Activated T-cell treated with anti-CD3 and anti-CD28 coated beads for 24 hours (primary cell): ENCODE measurements at places on chromosomes 16 and 17.

DNA sequence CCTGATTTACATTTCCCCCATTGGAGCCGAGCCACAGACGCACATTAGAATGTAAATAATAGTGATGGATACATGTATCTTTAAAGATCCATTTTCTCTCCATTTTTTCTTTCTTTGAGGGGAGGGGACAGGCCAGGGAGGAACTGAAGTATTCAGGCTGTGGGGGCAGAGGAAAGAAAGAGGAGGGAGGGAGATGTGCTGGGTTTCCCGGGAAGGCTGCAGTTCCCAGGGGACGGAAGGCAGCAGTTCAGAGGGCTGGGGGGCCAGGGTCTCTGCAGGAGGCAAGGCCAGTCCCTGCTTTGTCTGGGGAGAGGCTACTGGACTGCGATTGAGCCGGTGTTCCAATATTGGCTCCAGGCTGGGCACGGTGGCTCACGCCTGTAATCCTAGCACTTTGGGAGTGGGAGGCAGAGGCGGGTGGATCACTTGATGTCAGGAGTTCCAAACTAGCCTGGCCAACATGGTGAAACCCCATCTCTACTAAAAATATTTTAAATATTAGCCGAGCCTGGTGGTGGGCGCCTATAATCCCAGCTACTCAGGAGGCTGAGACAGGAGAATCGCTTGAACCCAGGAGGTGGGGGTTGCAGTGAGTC lies 94.2 kb upstream of the LHX1 start:
- no peak for DNase-seq

DNA sequence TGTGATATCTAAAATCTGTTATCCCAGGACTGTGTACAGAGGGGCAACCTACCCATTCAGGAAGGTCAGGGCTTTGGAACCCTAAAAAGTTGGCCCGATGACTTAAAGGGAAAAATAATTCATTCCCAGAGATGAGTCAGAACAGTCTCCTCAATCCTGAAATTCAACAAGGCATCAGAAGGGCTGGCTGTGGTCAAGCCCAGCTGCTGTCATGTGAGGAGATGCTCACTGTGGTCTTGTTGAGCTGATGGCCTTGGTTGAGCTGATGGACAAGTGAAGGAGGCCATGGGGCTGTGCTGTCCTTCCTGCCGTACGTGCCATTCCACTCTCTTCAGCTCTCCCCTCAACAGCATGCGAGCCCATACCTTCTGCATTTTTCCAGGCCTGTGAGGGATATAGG lies 20.9 kb upstream of the DRG2 start:
- DNase-seq = no peak

GRCh38 chr17:77572065-77572601 lies 386.4 kb upstream of the TNRC6C start:
- DNase-seq = no peak

DNA sequence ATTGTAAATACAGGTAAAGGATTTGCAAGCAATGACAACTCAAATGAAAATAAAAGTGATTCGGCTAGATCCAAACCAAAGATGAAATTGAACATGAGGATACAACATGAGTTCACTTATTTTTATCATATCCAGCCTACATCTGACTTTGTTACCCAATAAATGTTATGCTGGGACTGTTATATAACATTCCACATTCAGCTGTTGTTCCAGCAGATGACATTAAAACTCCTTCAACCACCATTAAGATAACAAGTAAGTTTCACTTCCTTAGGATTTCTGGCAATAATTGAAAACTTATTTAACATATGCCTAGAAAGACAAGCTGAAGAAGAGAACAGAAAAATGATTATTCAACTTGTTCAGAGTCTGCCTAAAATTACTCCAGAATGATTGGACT lies 729.4 kb downstream of the CDH11 start:
- DNase-seq = no peak

- DNase-seq = no peak
Measured at GRCh38 chr17:46056800-46057304, 57.8 kb downstream of the STH start.

DNA sequence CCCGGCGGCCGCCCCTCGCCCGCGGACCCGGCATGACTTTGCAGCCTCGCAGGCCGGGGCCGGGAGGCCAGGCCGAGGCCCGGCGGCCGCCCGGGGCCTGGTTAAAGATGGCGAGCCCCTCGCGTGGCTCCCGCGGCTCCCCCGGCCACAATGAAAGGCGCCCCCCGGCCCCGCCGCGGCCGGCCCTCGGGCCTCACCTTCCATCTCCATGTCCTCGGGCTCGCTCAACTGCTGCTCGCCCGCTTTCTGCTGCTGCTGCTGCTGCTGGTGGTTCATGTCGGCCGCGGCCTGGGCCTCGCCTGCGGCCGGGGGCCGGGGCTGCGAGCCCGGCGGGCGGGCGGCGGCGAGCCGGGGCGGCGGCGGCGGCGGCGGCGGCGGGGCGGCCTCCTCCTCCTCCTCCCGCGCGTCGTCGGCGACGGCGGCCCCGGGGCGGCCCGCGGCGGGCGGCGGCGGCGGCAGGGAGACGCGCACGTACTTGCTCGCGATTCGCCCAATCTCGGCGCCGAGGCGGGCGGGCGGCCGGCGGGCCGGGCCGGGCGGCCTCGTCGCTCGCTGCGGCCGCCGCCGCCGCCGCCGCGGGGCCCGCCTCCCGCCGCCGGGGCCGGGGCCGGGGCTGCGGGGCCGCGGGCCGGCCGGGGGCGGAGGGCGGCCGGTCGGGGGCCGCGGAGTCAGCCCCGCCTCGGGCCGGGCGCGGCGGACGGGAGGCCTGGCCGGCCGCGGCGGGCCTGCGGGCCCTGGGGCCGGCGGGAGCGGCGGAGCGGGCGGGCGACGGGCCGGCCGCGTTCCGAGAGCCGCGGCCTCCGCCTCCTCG lies 491 bp downstream of the USP7 start:
- no peak for DNase-seq

DNA sequence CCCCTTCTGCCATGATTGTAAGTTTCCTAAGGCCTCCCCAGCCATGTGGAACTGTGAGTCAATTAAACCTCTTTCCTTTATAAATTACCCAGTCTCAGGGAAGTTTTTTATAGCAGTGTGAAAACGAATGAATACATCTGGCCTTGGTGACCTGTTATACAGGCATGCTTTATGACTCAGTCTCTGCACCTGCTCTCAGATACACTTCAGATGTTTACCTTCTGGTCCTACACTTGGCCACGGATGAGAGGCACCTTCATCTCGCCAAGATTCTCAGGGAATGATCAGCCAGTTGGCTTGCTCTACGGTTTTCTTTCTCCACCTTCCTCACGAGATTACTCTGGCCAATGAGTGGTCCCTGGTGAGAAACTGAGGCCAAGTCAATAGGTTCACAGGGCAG lies 304.7 kb downstream of the CA10 start:
- no peak for DNase-seq

DNA sequence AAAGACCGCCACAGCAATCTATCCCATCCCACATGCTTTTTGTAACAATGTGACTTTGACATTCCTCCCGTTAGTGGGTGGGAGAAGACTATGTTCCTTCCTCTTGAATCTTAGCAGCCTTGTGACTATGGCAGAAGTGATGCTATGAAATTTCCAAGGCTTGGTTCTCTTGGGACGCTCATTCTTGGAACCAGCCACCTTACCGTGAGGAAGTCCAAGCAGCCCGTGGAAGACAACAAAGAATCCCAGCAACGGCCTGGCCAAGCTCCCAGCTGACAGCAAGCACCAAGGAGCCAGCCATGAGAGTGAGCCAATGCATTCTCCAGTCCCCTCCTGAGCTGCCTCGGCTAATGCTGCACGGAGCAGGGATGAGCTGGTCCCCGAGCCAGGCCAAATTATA lies 62.3 kb downstream of the VPS53 start:
- DNase-seq = no peak

DNA sequence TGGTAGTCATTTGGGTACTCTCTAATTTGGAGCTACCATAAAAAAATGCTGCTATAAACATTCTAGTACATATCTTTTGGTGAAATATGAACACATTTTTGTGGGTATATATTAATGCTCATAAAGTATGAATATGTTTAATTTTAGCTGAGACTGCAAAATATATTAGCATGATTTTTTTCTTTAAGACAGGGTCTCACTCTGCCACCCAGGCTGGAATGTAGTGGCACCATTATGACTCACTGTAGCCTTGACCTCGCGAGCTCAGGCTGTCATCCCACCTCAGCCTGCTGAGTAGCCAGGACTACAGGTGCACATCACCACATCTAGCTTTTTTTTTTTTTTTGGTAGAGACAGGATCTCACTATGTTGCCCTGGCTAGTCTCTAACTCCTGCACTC lies 371.7 kb downstream of the SOX9 start:
- no peak for DNase-seq

DNA sequence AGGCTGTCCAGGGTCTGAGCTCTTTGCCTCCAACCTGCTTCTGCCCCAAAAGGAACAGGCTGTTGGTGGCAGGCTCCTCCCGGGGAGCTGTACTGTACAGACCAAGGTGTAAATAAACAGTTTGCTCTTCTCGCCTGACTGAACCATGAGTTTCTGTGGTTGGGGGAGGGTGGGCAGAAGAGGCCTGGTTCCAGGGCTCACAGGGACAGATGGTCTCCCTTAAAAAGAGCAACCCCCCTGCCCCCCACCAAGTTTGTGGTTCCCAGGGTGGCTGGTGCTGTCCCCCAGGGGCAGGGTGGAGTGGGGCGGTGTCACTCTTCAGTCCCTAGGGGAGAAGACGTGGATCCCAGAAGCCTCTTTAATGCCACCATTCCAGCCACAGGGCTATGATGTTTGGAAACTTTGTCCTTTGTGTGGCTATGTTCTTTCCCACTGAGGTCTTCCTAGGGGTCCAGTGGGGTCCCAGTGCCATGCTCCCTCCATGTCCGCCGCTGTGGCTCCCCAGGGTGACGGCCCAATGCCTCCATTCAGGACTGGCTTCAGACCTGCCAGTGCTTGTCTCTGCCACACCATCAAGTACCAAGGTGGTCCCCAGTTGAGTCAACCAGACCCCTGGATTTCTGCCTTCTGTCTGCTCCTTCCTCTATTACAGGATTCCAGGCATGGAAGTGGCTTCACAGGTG lies 146.7 kb downstream of the RAB11FIP4 start:
- no peak for DNase-seq

DNA sequence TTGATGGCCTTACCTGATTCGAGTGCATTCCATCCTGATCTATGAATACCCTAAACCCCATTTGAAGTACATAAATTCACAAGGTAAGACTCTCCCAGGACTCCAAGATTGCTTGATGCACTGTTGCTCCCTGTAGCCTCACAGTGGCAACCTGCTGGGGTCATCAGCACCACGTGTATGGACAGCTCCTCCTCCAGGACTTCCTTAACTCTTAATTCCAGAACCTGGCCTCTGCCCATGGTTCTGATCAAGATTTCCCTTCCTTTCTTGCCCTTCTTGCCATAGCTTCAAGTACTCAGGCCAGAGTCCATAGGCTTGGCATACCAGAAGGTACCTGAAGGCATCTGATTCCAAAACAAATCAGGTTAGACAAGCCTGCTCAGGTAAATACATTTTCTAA lies 34.0 kb upstream of the NLK start:
- DNase-seq = no peak

DNA sequence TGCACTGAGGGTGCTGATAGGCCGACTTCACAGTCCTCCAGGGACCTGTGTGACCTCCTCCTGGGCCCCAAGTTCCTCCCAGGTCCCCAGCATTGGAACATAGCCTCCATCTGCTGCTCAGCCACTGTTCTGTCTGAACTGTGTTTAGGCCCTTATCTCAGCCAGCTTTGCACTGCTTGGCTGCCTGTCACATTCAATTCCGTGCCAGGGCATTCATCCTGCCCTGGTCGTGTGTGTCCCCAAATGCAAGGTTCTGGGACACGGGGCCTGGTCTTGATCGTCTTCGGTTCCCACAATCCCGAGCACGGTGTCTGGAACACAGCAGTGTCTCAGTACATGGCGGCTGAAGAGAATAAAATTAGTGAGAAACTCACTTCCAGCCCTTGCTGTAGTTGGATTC lies 69.9 kb upstream of the NFAT5 start:
- no peak for DNase-seq

DNA sequence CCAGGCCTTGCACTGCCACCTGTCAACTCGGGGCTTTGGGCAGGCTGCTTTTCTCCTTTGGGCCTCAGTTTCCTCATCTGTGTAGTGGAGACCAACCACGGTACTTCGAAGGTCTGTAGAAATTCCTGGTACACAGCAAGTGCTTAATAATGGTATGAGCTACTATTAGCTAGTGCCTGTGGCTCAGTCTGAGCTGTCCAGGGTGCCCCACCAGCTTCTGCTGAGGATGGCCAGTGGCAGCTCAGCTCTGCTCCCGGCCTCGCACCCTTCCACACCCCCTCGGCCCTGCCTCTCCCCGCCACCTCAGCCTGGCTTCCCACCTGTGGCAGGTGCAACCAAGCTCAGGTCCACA lies 26.2 kb upstream of the PLCG2 start:
- no peak for DNase-seq

DNA sequence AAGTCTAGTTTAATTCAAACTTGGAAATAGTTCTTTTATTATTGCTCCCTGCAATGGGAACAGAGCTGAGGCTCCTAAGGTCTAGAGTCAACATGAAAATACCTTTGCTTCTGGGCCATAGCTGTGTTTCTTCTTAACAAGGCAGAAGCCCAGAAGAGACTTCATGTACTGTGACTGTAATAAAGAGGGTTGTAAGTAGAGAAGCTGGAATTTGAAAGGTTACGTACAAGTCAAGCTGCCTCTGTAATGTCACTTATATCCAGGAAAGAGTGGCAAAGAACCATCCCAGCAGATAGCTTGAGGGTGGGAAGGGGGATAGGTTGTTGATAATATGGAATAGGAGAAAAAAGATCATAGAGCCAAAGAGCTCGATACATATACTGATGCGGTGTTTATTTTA lies 248.6 kb downstream of the WWOX start:
- no peak for DNase-seq

DNA sequence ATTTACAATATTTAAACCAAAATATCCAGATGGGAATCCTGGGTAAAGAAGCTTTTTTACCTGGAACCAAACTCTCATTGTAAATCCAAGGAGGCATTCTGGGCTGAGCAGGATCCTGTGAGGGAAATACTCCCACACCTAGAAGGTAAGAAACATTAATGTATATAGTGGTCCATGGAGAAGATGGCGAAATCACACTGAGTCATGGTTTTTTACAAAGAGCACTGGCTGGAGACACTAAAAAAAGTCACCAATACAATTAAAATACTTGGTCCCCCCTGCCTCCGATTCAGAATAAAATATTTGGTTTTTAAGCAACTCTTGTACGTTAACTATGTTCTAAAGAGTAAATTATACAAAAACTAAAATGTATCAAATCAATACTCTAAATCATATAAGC lies 32.9 kb downstream of the SYNRG start:
- no peak for DNase-seq

DNA sequence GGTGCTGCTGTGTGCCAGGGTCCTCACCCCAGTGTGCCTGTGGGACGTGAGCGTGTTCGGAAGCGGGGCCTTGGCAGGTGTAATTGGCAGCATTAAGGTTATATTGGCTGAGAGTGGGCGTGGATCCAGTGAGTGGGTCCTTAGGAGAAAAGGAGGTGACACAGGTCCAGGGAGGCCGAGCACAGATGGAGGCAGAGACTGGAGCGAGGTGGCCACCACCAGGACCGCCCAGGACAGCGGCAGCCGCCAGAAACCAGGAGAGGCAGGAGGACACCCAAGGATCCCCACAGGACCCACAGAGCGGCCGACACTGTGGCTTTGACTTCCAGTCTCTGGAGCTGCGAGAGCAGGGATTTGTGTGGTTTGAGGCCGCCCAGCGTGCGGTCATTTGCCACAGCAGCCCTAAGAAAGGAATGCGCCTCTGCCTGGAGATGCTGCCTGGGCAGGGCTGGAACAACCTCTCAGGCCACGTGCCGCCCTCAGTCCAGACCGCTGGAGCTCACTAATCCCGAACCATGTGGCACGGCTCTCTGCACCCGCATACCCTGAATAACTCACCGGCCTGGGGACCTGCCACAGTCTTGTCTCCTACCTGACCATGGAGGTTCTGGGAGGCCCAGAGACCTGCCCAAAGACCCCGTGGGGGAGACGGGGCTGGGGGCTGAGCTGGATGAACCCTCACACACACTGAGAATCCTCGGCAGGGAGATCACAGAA lies 45.4 kb downstream of the SOX8 start:
- no peak for DNase-seq
